ENCODE measurements at places on chromosomes 3 and 15. TPM values are rescaled to one million over a fixed set of nuclear protein-coding genes. Genes with fewer than 3 reads are reported as not detected.

Gene ACSBG1
- not detected for total RNA-seq

Gene THPO
- total RNA-seq, result not detected

Gene HYAL1
- total RNA-seq, result 1.2 TPM

Gene LIPC
- total RNA-seq, result 4.0 TPM

Gene TLR9
- total RNA-seq, result not detected

Gene SPINK8
- total RNA-seq, result not detected

DNA sequence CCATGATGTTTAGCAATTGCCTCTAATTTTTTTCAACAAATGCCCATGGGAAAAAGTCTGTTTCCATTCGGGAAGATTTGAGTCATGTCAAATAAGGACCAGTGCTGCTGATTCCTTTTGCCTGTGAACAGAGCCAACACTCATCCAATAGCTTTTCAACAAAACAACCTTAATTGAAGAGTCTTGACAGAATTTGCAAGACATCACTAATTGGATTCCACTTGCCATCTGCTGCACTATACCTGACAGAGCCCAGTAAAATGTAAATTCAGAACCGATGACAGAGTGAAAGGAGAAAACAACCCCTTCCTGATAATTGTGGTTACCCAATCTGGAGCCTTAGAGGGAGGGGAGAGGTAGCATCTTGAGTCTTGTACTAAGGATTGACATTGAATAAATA is 426.7 kb downstream of the AGBL1 start:
- DNase-seq, result no peak

- no peak for DNase-seq
These were observed 9.6 kb upstream of the TIPARP start for GRCh38 chr3:156664831-156665178.

DNA sequence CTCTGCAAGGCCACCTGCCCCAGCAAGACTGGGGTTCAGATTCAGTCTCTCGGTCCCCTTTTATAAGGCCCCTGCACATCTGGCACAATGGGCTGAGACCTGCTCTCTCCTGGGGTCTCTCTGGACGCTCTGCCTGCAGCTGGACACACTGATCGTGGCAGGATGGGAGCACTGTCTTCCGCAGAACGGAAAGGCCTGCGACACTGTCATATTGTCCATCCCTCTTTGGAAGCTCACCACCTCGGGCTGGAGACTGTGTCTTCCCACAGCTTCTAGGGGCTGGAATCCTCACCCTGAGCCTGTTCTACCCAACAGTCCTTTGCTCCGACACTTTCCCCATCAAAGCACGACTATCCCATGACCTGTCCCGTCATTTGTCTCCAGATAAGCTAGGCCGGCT is 11.5 kb upstream of the IGDCC4 start:
- DNase-seq, result no peak

DNA sequence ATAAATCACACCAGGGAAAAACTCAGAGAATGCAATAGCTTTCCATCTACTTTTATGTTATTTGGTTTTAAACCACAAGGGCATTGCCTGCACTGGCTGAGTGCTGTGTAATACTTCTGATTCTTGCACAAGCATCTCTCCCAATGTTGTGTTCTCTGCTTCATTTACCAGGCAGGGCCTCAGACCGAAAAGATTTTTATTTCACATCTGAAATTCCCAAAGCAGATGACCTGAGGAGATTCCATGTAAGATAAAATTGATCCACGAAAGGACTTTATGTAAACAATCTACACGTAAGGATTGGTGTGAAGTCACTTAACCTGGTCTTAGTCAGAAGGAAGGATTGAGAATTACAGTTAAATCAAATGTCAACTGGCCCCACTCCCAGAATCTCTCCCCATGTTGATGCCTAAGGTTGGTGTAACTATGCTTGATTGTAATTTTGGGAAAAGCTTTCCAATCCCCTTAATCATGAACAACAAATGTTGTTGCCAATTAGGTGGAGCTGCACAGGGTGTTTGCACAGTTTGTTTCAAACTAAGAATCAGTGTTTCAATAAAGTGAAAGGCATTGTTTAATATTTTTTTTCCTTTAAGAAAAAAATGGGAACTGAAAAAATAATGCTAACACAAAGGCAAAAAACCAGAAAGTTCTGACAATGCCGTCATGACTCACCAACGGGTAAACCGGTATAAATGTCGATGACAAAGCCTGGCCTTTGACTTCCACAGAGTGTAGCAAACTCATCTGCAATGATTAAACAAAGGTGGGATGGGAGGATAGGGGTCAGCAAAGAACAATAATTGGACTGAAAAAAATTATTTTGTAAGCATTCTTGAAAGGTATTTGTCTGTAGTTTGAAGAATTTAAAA is 128.6 kb downstream of the DUT start:
- peak; percentile 25 for DNase-seq

- DNase-seq, result no peak
These were observed 333.1 kb downstream of the CLSTN2 start for GRCh38 chr3:140268103-140268502.

DNA sequence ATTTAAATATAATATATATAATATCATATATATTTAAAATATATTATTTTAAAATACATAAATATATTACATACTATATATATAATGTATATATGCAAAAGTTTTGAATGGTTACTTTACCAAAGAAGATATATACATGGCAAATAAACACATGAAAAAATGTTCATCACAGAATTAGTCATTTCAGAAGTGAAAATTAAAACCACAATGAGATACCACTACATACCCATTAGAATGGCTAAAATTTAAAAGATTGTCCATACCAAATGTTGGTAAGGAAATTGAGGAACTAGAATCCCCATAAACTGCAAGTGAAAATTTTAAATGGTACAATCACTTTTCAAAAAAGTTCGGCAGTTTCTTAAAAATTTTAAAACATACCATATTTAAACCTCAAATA is 23.6 kb upstream of the COL8A1 start:
- DNase-seq, result no peak

- peak; percentile 81 for DNase-seq
These were observed 300.0 kb upstream of the TPM1 start for GRCh38 chr15:62742409-62743171.

- no peak for DNase-seq
These were observed 15.6 kb downstream of the LRRK1 start for GRCh38 chr15:100934726-100935125.

GRCh38 chr15:72207558-72208085 is 10.0 kb upstream of the GRAMD2A start:
- no peak for DNase-seq

DNA sequence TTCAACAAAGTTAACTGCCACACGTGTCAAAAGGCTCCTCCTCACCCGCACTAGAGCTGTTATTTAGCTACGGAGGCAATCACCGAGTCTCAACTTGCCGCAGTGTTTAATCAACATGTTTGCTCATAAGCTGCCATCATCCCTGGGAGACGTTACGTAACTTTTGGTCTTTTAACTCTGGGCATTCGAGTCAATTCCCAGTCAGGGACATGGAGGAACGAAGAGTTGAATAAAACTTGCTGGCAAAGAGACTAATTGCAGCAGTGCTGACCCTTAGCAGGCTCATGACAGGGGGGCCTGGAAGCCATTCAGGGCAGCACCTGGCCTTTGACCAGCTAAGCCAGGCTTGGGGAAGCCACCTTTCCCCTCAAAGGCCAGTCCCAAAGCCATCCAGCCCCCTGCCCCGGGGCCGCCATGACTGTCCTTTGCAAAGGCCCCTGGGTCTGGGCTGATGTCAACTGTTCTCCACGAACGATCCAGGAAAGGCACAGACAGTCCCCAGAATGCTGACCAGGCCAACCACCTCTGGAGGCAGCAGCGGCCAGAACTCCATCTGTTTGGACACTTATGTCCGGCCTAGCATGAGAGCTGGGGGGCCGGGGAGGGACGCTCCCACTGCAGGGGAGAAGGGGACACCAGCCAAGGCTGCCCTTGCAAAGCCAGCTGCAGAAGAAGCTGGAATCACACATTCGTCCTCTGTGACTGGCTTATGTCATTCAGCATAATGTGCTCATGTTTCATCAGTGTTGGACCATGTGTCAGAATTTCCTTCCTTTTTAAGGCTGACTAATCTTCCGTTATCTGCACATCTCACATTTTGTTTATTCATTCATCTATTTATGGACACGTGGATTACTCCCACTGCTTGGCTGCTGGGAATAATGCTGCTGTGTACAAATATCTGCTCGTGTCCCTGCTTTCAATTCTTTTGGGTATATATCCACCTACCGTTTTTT is 43.7 kb downstream of the PCSK6 start:
- DNase-seq, result no peak

- no peak for DNase-seq
These were observed 174.0 kb downstream of the RAB11A start for GRCh38 chr15:66043264-66043663.

GRCh38 chr3:177177749-177178221 is 19.5 kb downstream of the TBL1XR1 start:
- no peak for DNase-seq

DNA sequence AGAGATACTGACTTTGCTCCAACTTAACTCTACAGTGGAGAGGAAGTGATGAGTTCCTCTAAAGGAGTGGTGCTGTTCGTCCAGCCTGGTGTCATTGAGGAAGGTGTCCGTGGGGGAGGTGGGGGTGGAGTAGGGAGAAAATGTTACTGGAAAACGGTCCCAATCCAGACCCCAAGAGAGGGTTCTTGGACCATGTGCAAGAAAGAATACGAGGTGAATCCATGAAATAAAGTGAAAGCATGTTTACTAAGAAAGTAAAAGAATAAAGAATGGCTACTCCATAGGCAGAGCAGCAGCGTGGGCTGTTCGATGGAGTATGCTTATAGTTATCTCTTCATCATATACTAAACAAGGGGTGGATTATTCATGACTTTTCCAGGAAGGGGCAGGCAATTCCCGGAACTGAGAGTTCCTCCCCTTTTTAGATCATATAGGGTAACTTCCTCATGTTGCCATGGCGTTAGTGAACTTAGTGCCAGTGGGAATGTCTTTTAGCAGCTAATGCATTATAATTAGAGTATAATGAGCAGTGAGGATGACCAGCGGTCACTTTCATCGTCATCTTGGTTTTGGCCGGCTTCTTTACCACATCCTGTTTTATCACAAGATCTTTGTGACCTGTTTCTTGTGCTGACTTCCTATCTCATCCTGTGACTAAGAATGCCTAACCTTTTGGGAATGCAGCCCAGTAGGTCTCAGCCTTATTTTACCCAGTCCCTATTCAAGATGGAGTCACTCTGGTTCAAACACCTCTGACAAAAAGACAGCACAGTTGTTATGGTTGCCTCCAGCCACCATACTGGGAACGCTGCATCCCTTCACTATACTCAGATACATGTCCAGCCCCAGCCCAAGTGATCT is 38.6 kb downstream of the CLEC3B start:
- no peak for DNase-seq

DNA sequence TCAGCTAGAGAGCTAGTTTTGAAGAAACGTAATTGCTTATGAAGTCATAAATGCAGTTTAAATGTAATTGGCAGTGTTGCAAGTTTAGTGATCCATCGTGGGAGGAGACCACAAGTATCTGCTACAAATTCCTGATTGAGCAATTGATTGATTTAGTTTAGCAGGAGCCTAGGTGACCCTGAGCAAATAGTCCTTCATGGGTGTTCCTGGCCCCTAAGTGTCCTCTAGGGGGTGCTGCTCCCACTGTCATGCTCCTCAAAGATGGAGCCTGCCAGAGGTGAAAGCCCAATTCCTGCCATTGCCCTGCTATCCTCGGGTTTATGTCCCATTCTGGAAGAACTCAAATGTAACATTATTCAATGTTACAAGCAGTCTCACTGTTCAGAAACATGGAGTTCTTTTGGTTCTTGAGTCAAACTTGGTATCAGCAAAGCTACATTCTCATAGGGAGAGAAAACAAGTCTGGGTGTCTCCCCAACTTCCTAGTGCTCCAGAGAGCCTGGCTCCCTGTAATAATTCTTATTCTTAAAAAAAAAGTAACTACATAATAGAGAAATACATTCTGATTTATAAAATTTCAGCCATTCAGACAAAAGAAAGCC is 29.8 kb upstream of the SENP5 start:
- no peak for DNase-seq

DNA sequence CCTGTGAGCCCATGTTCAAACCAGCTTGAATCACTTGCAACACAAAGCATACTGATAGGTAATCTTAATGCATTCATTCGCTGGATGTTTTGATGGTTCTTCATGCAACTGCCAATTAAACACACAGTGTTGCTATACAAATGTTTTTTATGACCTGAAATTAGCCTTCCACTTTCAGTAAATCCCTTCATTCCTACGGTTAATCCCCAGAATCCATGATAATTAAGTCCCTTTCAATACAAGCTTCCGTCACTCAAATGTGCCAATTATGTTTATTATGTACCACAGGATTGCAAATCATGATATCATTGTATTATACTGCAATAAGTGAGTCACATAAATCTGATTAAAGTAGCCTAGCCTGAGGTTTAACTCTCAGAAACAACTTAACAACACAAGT is 14.5 kb upstream of the LYZL4 start:
- no peak for DNase-seq

- no peak for DNase-seq
These were observed 20.3 kb downstream of the TKT start for GRCh38 chr3:53235545-53235944.

DNA sequence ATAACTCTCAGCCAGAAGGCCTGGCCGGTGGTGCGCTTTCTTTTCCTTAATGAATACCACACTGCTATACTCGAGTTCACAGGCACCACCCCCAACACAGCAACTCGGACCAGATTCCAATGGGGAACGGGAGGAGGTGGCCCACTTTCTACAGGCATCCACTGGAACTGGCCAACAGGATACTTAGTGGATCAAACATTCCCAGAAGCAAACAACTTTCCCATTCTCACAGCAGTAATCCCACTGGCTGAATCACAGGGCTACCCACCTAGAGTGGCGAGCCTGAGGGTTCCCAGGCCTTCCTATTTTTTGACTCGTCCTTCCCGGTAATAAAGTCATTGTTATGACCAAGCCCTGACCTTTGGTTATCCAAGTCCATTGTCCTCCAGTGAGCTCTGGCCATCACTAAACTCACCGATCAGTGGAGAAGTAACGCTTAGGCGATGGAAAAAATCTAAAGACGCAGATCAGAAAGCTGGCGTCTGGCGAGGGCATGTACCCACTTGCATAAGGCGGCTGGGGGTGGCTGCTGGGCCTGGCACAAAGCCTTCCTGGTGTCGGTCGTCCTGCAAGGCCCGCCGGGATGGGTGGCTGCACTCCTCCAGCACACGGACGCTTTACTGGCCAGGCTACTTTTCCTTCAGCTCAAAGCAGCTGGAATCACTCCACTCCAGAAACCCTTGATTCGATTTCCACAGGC is 1.2 kb downstream of the EOGT start:
- DNase-seq, result no peak

- peak; percentile 79 for DNase-seq
These were observed at the start of gene THRB for GRCh38 chr3:24494618-24495325. TSS of gene THRB (minus strand) at chr3:24494850.

- no peak for DNase-seq
These were observed 83.8 kb downstream of the SMAD3 start for GRCh38 chr15:67149068-67149772.

GRCh38 chr15:34366271-34367065 is 528 bp downstream of the LPCAT4 start:
- peak; percentile 69 for DNase-seq

DNA sequence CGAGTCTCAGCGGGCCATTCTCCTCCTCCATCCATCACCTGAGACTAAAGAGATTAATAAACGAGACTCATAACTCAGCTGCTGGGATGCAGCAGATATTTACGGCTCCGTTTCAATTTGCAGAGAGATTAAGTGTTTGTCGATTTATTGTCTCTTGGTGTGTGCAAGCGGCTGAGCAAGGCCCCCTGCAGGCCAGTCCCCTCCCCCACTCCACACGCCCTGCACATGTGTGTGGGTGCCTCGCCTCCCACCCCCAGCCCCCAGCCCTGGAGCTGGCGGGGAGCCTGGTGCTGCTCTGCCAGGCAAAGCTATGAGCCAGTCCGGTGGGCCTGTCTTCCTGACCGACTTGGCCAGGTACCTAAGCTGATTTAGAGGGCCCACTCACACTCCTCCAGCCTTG is 63.0 kb downstream of the CYP11A1 start:
- DNase-seq, result no peak

Measured in Caki2 (cell line).